ENCODE measurements at places on chromosomes 11 and 22. TPM values are rescaled to one million over a fixed set of nuclear protein-coding genes. Genes with fewer than 3 reads are reported as not detected.

MIOX gene
- not detected for total RNA-seq

MPZL3 gene
- 1.0 TPM for total RNA-seq

TMEM191C gene
- under 0.01 TPM for total RNA-seq

PCNX3 gene
- 4.7 TPM for total RNA-seq

TCIRG1 gene
- total RNA-seq: 18.3 TPM

KDM4D gene
- 1.0 TPM for total RNA-seq

OR5AK2 gene
- not detected for total RNA-seq

MFRP gene
- total RNA-seq: not detected

SPDYC gene
- total RNA-seq: not detected

DRD4 gene
- not detected for total RNA-seq

IRAG1 gene
- 2.6 TPM for total RNA-seq

CARD18 gene
- total RNA-seq: not detected

OR51B2 gene
- not detected for total RNA-seq

IL17REL gene
- not detected for total RNA-seq

AMPD3 gene
- total RNA-seq: 3.1 TPM

FGF3 gene
- not detected for total RNA-seq

OPCML gene
- total RNA-seq: under 0.01 TPM

VPREB1 gene
- total RNA-seq: not detected

PRODH gene
- total RNA-seq: 3.7 TPM

MED19 gene
- total RNA-seq: 11.0 TPM

RASSF10 gene
- 0.52 TPM for total RNA-seq

GNAZ gene
- 2.1 TPM for total RNA-seq

TIGD3 gene
- total RNA-seq: not detected

CDCA5 gene
- 1.0 TPM for total RNA-seq

FAM180B gene
- total RNA-seq: 2.1 TPM

P4HA3 gene
- 0.52 TPM for total RNA-seq

OR2AG2 gene
- not detected for total RNA-seq

OR5A1 gene
- not detected for total RNA-seq

DGAT2 gene
- total RNA-seq: 19.3 TPM

LDLRAD3 gene
- total RNA-seq: 39.1 TPM

PANX2 gene
- total RNA-seq: not detected

SLC22A9 gene
- total RNA-seq: not detected

MS4A18 gene
- total RNA-seq: not detected

OR56A5 gene
- total RNA-seq: not detected

TSPAN32 gene
- total RNA-seq: 2.1 TPM

MMP8 gene
- 1.6 TPM for total RNA-seq

JHY gene
- 1.6 TPM for total RNA-seq

EXT2 gene
- total RNA-seq: 106 TPM

OR4D5 gene
- total RNA-seq: 0.52 TPM

KCNE3 gene
- 4.7 TPM for total RNA-seq

SPINDOC gene
- 6.8 TPM for total RNA-seq

SLC17A6 gene
- not detected for total RNA-seq
